Activated naive CD8-positive, alpha-beta T cell treated with anti-CD3 and anti-CD28 coated beads, Interleukin-2, amount 10 ng/mL, durations not matched to agents 7 days and 5 days (primary cell): ENCODE measurements at places on chromosomes 5 and 9. TPM values are rescaled to one million over a fixed set of nuclear protein-coding genes. Genes with fewer than 3 reads are reported as not detected.

Gene PHF24
- total RNA-seq = not detected

Gene TMEM215
- total RNA-seq = not detected

Gene RNF183
- 0.14 TPM for total RNA-seq

GRCh38 chr5:82538339-82539034, 260.3 kb upstream of the RPS23 start:
- H3K27me3 ChIP-seq = peaks cover 5% of the 10 kb centered on the region
- H3K4me1 ChIP-seq = no peaks in the 10 kb centered on the region
- no peak overlapping the region for H3K4me3 ChIP-seq
- H3K27ac ChIP-seq = no peak overlapping the region
- DNase-seq = no peak
- no peaks in the 10 kb centered on the region for H3K36me3 ChIP-seq

Gene SLC36A3
- not detected for total RNA-seq

DNA sequence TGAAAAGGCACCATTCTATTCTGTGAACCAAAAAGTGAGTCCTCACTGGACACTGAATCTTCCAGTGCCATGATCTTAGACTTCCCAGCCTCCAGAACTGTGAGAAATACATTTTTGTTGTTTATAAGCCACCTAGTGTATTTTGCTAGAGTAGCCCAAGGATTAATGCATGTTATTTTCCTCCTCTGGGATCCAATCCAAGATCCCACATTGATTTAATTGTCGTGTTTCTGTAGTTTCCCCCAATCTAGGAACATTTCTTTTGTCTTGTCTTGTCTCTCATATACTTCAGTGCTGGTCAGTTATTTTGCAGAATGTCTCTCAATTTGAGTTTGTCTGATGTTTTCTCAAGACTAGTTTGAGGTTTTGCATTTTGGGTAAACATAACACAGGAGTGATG, 36.4 kb downstream of the GDNF start:
- H3K27me3 ChIP-seq = peaks cover 3% of the 10 kb centered on the region
- no peak overlapping the region for H3K27ac ChIP-seq
- H3K4me1 ChIP-seq = no peaks in the 10 kb centered on the region
- H3K4me3 ChIP-seq = no peak overlapping the region
- DNase-seq = no peak

DNA sequence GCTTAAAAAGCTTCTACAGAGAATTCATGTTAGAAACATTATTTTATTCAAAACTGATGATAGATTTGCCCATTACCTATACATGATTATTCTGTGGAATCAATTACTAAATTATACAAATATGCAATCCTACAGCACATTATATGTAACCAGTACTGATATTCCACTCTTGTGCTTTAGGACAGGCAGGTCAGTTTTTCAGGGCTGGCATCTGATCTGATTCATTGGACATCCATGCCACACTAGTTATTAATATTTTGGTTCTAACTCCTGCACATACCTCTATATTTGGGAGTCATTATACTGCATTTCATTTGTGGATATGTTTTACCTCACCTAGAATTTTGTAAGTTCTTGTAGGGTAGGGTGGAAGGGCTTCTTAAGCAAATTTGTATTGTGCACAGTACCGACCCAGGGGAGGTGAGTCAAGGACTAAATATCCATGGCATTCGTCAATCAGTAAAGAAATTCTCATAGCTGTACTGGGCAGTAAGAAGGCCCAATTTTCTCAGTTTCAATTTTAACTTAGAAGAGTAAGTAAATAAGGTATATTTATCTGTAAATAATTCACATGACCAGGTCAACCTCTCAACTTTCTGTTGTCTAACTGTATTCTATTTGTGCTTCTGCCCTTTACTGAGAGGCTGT, 33.5 kb downstream of the ELOVL7 start:
- peaks cover 22% of the 10 kb centered on the region for H3K27me3 ChIP-seq
- H3K36me3 ChIP-seq = no peaks in the 10 kb centered on the region
- no peaks in the 10 kb centered on the region for H3K4me1 ChIP-seq
- no peak overlapping the region for H3K4me3 ChIP-seq
- H3K27ac ChIP-seq = no peak overlapping the region

Gene PDE6A
- total RNA-seq = not detected

DNA sequence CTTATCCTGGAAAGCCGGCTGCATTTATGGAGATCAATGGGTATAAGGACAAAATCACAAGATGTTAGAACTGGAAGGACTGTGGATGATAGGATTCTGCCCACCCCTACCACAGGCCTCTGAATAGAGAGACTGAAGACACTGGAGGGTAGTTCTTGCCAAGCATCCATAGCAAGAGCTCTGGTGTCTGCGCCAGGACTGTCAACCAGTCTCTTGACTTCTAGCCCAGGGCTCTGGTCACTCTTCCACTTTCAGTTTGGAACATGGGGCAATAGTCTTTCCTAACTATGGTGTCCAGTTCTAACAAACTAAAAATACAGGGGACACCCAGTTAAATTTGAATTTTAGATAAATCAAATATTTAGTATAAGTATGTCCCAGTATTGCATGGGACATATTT, 23.4 kb downstream of the LARP1 start:
- H3K4me3 ChIP-seq = no peak overlapping the region
- DNase-seq = no peak
- H3K27me3 ChIP-seq = no peaks in the 10 kb centered on the region
- H3K4me1 ChIP-seq = peaks cover 26% of the 10 kb centered on the region
- peaks cover 3% of the 10 kb centered on the region for H3K36me3 ChIP-seq
- no peak overlapping the region for H3K27ac ChIP-seq

DNA sequence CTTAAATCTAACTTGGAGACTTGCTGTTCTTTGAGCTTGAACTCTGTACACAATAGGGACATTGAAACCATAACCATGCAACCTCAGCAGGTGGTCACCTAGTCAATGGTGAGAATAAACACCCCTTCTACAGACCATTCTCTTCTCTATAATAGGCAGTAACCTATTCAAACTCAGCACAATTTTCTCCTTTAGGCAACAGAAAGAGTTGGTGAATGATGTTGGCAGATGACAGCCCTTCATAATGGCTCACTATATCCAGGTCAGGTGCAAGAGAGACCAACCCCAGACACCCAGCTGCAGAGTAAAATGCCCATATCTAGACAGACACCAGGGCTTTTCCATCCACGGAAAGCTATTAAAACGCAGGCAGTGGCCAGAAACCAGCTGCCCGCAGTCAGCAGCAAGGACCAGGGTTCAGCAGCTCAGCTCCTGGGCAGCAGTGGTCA, 106.7 kb downstream of the SERINC5 start:
- no peak overlapping the region for H3K27ac ChIP-seq
- no peaks in the 10 kb centered on the region for H3K27me3 ChIP-seq

DNA sequence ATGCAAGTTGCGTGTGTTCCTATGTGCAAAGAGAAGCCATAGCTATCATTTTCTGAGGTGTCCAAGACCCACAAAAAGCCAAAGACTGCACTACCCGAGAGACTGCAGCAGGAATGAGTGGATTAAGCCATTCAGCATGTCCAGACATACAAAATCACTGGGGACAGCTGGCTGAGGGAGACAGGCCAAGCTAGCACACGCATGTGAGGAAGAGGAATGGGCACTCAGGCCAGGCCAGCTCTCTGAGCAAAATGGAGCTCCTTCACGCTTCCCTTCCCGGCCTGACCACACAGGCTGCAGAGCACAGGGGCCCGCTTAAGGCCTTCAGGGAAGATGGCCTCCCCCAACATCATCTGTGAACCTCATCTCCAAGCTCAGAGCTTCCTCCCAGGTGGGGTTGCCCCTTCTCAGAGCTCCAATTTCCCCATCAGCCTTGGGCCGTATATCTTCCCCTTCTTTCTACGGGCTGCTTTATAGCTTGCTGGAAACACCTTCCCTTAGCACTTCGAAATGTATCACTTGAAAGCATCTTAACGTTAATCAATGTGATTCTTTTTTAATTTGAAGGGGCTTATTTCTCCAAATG, 8.4 kb downstream of the DCANP1 start:
- H3K36me3 ChIP-seq = no peaks in the 10 kb centered on the region
- no peak overlapping the region for H3K27ac ChIP-seq
- peaks cover 23% of the 10 kb centered on the region for H3K27me3 ChIP-seq
- peaks cover 6% of the 10 kb centered on the region for H3K4me1 ChIP-seq
- DNase-seq = no peak

DNA sequence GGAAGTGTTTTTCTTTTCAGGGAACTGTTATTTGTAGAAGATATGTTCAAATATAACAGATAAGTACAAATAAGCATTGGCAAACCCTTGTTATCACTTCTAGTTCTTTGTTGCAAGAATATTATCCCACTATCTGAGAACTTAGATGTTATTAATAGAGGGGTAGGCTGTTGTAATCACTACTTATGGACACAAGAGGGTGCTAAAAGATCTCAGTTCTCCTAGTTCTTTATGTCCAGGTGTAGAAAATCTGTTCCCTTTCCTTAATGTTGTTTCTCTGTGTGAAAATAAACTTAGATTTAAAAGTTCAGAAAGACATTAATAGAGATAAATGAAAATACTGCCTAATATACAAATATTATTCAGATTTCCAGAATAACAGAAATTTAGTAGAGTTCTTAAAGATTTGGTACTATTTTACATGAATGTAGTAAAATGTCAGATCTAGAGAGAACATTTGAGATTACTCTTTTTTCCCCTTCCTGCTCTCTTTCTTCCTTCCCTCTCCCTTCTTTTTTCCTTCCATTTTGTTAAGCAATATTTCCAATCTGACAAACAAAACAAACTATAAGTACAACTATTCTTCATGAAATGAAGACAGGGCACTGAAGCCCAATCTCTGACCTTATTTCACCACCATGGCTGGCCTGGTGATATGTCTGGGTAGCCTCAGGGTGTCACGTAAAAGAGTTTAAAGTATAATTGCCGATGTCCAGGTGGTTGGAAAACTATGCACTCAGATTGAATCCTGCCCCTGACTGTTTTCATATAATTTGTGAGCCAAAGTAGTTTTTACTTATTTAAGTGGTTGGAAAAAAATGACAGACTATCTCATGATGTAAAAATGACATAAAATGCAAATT, 43.6 kb upstream of the C5orf46 start:
- no peaks in the 10 kb centered on the region for H3K4me1 ChIP-seq
- DNase-seq = no peak
- H3K36me3 ChIP-seq = no peaks in the 10 kb centered on the region
- no peak overlapping the region for H3K27ac ChIP-seq

GRCh38 chr5:139847790-139848507, 52.3 kb downstream of the PSD2 start:
- DNase-seq = peak; percentile 86
- H3K27me3 ChIP-seq = peaks cover 34% of the 10 kb centered on the region
- H3K36me3 ChIP-seq = no peaks in the 10 kb centered on the region
- peak overlapping the region; percentile 43 for H3K4me3 ChIP-seq

DNA sequence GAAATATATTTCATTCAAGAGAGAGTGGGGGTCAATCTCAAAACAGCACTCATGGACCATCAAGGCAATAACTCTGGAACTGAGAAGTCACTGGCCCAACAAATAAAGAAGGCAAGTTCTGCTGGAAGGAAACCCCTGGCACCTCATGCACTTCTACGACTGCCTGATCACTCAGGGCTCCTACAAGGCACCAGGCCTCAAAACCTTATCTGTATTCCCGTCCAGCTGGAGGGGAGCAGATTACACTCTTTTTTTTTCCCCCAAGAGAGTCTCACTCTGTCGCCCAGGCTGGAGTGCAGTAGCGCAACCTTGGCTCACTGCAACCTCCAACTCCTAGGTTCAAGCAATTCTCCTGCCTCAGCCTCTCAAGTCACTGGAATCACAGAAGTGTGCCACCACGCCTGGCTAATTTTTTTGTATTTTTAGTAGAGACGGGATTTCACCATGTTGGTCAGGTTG, 49.9 kb downstream of the P4HA2 start:
- H3K27ac ChIP-seq = peak overlapping the region; percentile 8
- H3K4me1 ChIP-seq = peaks cover 33% of the 10 kb centered on the region
- no peak for DNase-seq
- no peak overlapping the region for H3K4me3 ChIP-seq
- H3K27me3 ChIP-seq = peaks cover 4% of the 10 kb centered on the region

Gene BARHL1
- total RNA-seq = not detected

DNA sequence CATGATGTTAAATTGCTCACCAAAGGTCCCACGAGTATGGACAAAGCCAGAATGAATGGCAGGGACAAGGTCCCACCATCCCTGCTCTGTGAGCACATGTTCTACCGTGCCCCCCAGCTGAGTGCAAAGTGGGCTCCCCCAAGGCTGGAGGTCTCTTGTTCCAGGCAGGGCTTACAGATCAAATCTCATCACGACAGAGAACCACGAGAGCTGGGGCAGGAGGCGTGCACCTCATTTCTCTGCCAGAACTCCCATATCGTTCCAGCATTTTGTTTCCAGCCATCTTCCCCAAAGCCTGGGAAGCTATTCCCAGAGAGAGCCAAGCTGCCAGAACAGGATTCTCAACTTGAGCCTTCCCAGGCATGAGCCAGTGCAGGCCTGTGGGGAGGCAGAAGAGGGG, 108.5 kb downstream of the ZNF354C start:
- H3K36me3 ChIP-seq = no peaks in the 10 kb centered on the region
- DNase-seq = peak; percentile 13
- no peaks in the 10 kb centered on the region for H3K4me1 ChIP-seq
- peaks cover 5% of the 10 kb centered on the region for H3K27me3 ChIP-seq
- no peak overlapping the region for H3K4me3 ChIP-seq

- no peaks in the 10 kb centered on the region for H3K36me3 ChIP-seq
- peak; percentile 54 for DNase-seq
- H3K27ac ChIP-seq = no peak within 1 kb of the TSS
- H3K27me3 ChIP-seq = peaks cover 22% of the 10 kb centered on the region
- H3K4me1 ChIP-seq = peaks cover 7% of the 10 kb centered on the region
These were observed at the start of gene CTSL for GRCh38 chr9:87725900-87726709. Gene CTSL (plus strand): TSS chr9:87726119. CDS start chr9:87727604, 1,485 bp downstream.

DNA sequence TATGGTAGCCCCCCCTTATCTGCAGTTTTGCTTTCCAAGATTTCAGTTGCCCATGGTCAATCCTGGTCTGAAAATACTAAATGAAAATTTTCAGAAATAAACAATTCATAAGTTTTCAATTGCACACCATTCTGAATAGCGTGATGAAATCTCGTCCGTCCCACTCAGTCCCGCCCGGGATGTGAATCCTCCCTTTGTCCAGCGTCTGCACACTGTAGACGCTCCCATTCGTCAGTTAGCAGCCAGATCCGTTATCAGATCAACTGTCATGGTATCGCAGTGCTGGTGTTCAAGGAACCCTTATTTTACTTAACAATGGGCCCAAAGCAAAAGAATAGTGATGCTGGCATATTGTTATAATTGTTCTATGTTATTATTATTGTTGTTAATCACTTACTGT, 98.6 kb downstream of the TMEM215 start:
- no peaks in the 10 kb centered on the region for H3K4me1 ChIP-seq
- H3K27me3 ChIP-seq = no peaks in the 10 kb centered on the region
- H3K36me3 ChIP-seq = no peaks in the 10 kb centered on the region
- no peak overlapping the region for H3K4me3 ChIP-seq
- no peak for DNase-seq

DNA sequence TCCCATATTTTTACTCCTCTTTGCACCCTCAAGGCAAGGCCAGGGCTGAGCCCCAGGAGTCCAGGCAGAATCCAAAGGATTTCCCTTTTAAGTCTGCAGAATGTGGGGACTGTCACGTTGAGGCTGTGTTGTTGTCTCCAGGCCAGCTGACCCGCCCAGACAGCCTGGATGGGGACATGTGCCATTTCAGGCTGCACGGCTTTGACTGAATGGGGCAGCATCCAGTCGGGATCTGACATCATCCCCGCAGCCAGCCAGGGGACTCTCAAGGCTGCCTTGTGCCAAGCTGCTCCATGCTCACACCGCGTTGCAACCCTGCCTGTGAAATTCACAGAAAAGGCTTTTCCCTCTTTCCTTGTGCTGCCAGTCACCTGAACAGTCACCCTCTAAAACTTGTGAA, 2.2 kb upstream of the ZNF366 start:
- no peak overlapping the region for H3K27ac ChIP-seq
- H3K27me3 ChIP-seq = peaks cover 30% of the 10 kb centered on the region
- no peak overlapping the region for H3K4me3 ChIP-seq
- H3K36me3 ChIP-seq = no peaks in the 10 kb centered on the region
